ENCODE measurements at places on chromosomes 2 and 18.

DNA sequence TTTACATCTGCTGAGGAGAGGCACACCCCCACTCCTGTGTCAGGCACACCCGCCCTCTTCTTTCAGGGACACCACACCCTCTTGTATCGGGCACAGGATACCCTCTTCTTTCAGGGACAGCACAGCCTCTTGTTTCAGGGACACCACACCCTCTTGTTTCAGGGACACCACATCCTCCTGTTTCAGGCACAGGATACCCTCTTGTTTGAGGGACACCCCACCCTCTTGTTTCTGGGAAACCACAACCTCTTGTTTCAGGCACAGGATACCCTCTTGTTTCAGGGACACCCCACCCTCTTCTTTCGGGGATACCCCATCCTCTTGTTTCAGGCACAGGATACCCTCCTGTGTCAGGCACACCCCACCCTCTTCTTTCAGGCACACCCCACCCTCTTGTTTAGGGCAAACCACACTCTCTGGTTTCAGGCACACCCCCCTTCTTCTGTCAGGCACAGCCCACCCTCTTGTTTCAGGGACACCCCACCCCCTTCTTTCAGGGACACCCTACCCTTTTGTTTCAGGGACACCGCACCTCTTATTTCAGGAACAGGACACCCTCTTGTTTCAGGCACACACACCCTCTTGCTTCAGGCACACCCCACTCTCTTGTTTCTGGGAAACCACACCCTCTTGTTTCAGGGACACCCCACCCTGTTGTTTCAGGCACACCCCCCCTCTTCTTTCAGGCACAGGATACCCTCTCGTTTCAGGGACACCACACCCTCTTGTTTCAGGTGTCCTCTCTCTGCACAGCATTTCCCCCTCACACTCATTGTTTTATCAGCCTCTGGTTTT, 96.2 kb downstream of the TPO start:
- DNase-seq = no peak

GRCh38 chr18:44840058-44840790, 159.5 kb downstream of the SETBP1 start:
- DNase-seq = no peak

DNA sequence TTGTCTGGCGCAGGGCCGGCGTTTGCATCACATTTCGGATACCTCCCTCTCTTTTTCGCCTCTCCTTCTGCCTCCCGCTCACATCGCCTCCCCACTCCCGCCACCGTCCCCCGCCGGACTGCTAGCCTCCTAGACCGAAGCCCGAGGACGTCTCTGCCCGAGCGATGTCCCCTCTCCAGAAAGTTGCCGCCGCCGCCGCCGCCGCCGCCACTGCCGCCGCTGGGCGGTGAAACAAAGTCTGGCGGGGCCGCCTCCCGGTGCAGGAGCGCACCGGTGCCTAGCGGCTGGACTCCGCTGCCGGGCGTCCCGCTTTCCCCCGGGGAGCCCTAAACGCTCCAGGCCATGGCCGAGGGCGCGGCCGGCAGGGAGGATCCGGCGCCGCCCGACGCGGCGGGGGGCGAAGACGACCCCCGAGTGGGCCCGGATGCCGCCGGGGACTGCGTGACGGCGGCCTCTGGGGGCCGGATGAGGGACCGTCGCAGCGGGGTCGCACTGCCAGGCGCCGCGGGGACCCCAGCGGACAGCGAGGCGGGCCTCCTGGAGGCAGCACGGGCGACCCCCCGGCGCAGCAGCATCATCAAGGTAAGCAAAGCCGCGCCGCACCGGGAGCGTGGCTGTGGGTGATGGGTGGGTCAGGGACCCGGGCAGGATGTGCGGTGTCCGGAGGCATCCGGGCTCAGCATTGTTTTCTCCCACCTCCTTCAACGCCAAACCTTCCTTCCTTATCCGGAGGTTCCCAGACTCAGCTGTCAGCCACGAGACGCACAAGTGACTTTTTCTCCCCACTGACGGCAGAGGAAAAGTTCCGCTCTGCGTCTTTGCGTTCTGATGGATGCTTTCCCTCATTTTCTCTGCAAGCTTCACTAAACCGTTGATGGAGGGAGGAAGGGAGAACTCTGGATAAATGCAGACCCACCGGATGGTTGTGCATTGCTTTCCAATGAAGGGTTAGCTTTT, 643 bp downstream of the PLCL1 start:
- no peak for DNase-seq

DNA sequence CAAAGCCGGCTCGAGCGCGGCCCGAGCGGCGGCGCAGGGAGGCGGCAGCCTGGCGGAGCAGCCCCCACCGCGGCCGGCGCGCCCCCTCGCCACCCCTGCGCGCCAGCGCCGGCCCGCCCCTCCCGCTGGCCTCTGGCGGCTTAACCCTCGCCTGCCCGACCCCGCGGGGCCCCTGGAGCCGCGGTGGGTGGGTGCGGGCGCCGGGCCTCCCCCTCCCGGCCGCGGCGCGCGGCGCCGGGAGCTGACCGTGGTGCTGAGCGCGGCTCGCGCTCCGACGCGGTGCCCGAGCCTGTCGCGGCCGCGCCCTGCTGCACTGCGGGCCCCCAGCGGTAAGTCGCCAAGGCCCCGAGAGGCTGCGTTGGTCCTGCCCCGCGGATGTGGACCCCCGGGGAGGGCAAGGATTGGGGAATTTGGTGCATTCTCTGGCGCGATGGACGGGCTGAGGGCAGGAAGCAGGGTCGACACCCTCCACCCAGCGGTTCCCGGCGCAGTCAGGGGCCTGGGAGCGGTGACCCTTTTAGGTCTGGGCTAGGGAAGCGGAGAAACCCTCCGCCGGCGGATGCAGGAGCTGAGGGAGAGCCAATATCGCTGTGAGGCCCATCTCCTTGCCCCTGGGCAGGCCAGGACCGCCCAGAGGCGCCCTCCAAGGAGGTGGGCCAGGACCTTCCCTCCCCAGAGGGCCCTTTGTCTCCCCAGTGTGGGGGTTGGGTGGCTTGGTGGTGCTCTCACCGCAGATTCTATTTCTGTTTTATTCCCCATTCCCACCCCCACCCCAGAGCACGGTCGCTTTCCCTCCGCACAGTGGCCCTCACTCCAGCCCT, 923 bp downstream of the AMER3 start:
- no peak for DNase-seq

DNA sequence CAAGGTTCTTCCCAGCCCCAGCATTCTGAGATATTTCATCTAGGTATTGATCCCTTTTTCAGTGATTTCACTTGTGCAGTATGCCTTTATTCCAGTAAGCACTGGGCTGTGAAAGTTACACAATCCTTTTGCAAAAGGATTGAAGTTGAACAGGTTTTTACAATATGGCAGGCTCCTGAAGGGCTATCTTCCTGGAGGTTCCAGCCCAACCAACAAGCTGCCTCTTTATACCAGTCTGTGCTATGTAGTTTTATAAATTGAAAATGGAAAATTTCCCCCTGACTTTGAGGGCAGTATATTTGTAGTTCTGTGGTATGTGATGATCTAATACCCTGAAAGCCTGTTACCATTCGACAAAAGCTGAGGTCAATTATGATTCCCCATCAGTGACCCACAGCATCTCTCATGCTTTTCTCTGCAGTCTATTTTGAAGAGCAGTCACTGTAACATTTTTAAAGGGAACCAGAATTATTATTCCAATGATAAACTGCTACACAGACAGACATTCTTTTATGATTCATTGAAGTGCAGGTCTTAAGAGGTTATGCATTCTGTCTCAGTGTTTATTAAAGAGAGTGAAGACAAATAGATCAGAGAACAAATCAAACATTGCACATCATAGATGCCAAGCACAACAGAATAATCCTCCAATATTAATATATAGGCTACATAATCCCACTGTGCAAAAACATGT, 35.2 kb upstream of the STPG4 start:
- no peak for DNase-seq

- no peak for DNase-seq
These were observed 44.0 kb downstream of the GYPC start for GRCh38 chr2:126699716-126700581.

DNA sequence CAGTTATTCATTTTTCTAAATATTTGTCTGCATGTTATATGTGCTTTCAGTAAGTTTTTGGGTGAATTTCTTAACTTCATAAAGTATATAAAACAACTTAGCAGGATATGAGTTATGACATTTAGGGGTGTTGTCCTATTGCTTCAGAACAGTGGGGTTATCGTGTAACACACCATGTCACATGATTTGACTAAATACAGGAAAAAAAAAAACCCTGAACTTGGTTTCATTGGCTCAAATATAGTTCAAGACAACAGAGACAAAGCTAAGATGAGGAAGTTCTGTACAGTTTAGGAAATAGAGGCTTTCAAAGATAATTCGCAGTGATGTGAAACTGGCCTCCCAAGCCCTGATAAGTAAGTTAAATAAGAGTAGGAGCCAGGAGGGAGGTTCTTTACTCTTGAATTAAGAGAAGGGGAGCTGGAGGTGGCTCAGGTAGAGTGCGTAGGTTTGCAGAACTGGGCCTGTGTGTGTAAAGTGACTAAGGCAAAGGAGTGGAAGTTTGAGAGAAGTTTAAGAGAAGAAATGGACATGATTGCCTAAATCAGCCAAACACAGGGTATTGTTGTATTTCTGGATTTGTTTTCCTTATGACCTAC, 53.9 kb downstream of the LIMS1 start:
- peak; percentile 81 for DNase-seq

- no peak for DNase-seq
These were observed 40.5 kb upstream of the KIDINS220 start for GRCh38 chr2:8877894-8878293.

GRCh38 chr2:226647621-226648518, 151.8 kb downstream of the IRS1 start:
- no peak for DNase-seq

GRCh38 chr2:209472871-209473270, 49.0 kb downstream of the MAP2 start:
- DNase-seq = no peak

GRCh38 chr2:47226132-47226922, 71.2 kb upstream of the STPG4 start:
- DNase-seq = no peak

- no peak for DNase-seq
These were observed 85.4 kb upstream of the B3GNT2 start for GRCh38 chr2:62110415-62111025.

- DNase-seq = no peak
These were observed 184.6 kb upstream of the ZNF804A start for GRCh38 chr2:184413671-184414229.

DNA sequence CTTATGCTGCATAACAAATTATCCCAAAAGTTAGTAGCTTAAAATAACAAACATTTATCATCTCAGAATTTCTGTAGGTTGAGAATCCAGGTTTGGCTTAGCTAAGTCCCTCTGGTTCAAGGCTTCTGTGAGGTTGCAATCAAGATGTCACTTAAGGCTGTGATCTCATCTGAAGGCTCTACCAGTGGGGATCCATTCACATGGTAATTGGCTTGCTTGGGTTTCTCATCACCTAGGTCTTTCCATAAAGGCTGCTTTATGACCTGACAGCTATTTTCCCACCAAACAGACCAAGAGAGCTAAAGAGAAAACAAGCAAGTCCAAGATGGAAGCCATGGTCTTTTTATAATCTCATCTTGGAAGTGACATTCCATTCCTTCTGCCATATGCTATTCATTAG, 137.3 kb downstream of the DTNA start:
- no peak for DNase-seq

- peak; percentile 17 for DNase-seq
These were observed 51.8 kb downstream of the PSD4 start for GRCh38 chr2:113225263-113226259.

DNA sequence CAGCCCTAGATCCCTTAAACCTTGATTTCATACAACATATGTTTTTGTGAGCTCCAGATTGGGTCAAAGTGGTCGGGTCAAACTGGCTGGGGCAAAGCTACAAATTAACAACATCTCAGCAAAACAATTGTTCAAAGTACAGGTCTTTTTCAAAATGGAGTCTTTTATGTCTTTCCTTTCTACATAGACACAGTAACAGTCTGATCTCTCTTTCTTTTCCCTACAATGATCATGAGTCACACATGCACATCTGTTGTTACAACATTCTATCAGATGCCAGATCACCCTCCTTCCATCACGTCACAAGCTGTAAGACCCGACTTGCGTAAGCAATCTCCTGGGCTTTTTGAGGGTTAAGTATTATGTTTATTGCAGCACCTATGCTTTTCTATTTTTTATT, 55.1 kb downstream of the RHOB start:
- no peak for DNase-seq

GRCh38 chr2:172909454-172909853, 166.2 kb upstream of the MAP3K20 start:
- DNase-seq = no peak

DNA sequence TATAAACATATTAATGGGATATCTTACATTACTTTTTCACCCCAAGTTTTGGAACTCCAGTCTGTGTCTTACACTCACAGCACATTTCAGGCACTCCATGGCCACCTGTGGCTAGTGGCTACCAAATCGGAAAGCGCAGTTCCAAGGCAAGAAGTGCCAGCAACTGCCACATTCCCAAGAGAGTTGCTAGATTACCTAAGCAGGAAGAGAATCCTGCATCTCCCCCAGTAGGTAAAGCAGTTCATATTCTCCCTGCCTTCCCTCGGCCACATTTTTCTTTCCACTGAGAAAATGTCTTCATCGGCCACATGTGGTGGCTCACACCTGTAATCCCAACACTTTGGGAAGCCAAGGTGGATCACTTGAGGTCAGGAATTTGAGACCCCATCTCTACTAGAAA, 62.8 kb downstream of the MEX3C start:
- DNase-seq = no peak

- DNase-seq = no peak
These were observed 20.6 kb upstream of the DSG3 start for GRCh38 chr18:31426871-31427406.

GRCh38 chr18:40925071-40925541, 1029.9 kb upstream of the PIK3C3 start:
- no peak for DNase-seq

DNA sequence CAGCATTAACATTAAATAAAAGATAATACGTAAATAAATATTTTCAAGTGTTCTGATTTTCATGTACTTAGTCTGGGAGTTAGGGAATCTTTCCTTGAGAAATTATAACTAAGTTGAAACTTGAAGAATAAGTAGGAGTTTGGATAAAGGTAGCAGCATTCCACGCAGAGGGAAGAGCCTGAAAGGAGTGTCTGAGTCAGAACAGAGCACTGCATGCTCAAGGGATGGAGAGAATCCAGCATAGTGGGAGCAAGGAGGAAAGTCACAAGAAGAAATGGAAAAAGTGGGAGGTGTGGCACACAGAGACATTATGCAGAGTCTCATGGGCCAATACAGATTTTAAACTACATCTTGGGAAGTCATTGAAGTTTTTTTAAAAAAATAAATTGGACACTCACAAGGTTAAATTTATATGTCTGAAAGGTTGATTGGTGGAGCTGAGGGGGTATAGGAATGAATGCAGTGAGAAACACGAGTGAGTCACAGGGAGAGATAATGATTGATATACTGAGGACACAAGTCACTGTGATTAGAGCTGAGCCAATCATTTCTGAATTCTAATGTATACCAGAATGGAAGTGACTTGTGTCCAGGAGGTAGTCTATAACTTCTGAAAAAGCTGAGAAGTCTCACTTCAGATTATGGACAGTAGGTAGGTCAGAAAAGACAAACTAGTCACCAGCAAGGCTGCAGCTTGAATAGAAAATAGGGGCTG, 66.9 kb downstream of the ICOS start:
- DNase-seq = no peak

DNA sequence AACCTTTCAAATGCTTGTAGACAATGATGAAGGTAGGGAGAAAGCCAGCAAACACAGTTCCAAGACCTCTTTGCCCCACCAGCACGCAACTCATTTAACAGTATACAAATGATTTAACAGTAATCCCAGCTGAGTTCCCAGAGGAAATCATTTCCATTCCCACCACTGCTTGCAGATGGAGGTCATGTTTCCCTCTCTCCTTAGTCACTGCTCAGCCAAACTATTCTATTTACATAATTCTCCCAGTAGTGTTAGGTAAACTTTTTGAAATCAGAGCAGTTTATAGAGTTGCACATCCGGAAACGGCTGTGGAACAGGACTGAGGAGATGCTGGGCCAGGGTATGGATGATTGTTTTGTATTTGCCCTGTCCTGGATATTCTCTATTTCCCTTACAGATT, 328.5 kb downstream of the FIGN start:
- no peak for DNase-seq
